ENCODE measurements at places on chromosomes 2 and 18. TPM values are rescaled to one million over a fixed set of nuclear protein-coding genes. Genes with fewer than 3 reads are reported as not detected.

The CXCR1 gene
- 0.11 TPM for total RNA-seq

The TPO gene
- total RNA-seq: 1.5 TPM

The KIAA2012 gene
- total RNA-seq: not detected

The MMADHC gene
- 76.7 TPM for total RNA-seq

The RAMP1 gene
- total RNA-seq: 24.8 TPM

DNA sequence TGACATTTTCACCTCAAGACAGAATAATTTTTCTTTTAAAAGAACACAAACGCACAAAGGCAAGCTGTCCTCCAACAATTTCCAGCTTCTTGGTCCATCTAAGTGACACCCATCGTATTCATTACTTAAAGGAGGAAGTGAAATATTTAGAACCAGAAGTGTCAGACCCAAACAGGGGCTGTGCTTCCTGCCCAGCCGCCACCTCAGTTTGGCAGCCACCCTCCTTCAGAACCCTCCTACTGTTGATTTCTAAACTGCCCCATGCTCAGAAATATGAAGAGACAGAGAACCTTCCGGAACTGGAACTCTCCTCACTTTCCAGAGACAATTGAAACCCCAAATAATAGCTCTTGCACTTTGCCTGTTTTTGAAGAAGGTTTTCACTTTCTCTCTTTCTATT lies 734.8 kb upstream of the SALL3 start:
- no peak for DNase-seq

DNA sequence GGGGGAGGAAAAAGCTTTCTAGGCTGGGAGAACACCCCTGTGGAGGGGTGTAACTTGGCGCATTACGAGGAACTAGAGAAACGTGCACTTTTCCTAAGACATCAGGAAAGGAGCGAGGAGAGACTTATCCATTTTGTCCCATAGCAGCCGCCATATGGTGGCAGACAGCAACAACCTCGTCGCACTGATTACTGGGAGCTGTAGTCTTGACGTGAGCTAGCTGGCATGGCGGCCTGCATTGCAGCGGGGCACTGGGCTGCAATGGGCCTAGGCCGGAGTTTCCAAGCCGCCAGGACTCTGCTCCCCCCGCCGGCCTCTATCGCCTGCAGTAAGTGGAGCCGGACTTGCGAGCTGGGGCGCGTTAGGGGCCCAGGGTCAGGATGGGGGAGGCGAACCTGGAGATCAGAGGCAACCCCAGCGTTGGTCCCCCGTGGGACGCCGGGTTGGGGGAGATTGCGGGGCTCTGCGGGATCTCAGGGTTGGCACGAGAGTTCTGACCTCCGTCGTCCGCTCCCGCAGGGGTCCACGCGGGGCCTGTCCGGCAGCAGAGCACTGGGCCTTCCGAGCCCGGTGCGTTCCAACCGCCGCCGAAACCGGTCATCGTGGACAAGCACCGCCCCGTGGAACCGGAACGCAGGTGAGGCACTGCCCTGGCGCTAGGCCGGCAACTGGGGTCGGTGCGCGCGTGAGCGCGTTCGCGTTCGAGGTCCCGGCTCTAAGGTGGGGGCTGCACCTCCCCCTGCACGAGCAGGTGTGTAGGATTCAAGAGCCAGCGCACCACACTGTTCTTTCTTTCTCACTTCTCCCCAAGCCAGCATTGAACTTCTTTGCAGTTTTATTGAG lies at the start of gene MRPL19:
Gene MRPL19, plus strand, starts transcription at position 201 of the 843 bp plus-strand sequence. Its CDS starts 25 bp downstream, at position 226.
- DNase-seq: peak; percentile 87

GRCh38 chr18:2518473-2518872 lies 52.8 kb downstream of the METTL4 start:
- no peak for DNase-seq

Measured in left colon (tissue), 2 donors.